ENCODE measurements at places on chromosomes 2 and 18.

DNA sequence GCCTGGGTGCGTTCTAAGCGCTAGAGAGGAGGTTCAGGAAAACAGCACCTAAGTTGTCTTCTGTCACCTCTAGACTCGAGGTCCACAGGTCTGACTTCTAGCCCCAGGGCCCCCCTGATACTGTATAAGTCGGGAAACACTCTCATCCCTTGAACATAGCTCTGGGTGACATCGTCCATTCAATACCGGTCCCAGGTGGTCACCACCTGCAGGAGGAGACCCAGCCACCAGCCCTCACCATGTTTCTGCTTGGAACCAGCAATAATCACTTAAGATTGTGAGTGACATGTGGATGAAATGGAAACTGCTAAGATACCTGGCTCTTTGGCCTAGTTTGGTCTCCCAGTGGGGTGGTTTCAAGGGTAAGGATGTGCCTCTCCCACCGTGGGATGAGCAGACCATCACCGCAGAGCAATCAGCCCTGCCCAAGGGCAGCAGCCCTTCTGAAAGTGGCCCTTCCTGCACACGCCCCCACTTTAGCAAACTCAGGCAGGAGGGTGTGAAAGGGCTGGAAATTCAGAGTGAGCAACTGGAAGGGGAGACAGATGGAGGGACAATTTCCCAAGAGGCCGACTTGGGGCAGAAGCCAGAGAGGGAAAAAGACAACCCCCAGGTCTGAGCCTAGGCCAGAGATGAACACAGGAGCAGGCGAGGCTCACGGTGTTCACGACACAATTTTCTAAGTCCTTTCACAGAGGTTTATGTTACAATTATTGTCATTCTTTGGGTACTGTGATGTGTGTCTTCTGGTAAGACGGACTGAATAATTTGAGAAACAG, 95.2 kb downstream of the ZNF516 start:
- DNase-seq: no peak

GRCh38 chr2:189561371-189562038, 19.1 kb downstream of the SLC40A1 start:
- DNase-seq: no peak

GRCh38 chr2:126975671-126976655, 77.3 kb downstream of the TEX51 start:
- no peak for DNase-seq

GRCh38 chr2:234874347-234875046, 77.3 kb upstream of the SH3BP4 start:
- no peak for DNase-seq

DNA sequence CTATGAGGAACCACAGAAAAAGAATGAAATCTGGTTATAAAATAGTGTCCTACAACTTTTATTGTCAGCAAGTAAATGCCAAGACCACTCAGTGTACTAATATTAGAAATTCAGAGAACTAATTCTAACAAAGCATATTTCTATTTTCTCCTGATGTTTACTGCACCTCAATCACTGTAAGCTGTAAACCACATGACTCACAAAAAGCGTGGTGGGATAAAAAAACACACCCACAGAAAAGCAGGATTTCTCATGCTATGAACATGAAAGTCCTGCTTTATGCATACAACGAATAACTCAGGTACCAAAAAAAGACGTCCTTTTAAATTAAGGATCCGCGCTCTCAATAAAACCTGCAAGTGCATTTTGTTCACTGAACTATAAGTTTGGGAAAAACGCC, 797 bp downstream of the TXNL4A start:
- DNase-seq: no peak
